ENCODE measurements at places on chromosomes 2 and 18. TPM values are rescaled to one million over a fixed set of nuclear protein-coding genes. Genes with fewer than 3 reads are reported as not detected.

Gene PRKAG3
- total RNA-seq = not detected

Gene LAMA3
- 12.1 TPM for total RNA-seq

Gene RAB17
- 81.8 TPM for total RNA-seq

Gene MRPL33
- 132 TPM for total RNA-seq

Gene KIDINS220
- total RNA-seq = 74.0 TPM

Gene PDCD1
- 2.3 TPM for total RNA-seq

Gene CNTNAP5
- total RNA-seq = not detected

Gene CCDC178
- total RNA-seq = 3.1 TPM

Gene ATG16L1
- 52.7 TPM for total RNA-seq

GRCh38 chr2:232885264-232885961 is 15.3 kb downstream of the SNORC start:
- DNase-seq = no peak

- peak; percentile 47 for DNase-seq
Observed at GRCh38 chr2:111698743-111699554, 185.0 kb downstream of the ANAPC1 start.

GRCh38 chr2:160406591-160407392 is 86.8 kb downstream of the RBMS1 start:
- DNase-seq = peak; percentile 61

GRCh38 chr2:59389240-59389639 is 1148.1 kb upstream of the FANCL start:
- peak; percentile 25 for DNase-seq

DNA sequence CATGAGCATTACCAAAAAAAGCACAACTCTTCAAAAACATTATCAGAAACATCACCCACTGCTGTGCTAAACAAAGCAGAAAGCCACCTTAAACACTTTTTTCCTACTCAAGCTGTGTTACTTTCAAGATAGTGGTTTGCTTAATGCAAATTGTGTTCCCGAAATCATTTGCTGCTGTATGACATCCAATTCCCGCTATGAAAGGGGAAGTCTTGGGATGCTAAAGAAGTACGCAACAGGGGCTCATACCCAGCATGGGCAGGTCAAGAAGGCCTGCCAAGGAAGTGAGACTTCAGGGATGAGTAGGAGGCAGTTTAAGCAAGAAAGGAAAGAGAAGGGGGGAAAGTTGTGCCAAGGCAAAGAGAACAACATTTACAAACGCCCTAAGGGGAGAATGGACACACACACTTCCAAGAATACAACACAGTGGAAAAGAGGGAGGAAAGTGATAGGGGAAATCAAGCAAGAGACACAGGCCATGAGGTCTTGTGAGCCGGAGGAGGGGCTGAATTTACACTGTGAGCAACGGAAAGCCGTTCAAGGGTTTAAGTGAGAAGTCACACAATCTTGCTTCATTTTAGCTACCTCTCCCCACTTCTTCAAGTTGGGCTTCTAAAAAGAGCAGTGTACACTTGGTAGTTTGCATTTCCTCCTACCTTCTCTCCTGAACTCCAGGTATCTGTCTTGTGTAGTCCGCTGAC is 4.0 kb downstream of the PTPN2 start:
- DNase-seq = no peak

DNA sequence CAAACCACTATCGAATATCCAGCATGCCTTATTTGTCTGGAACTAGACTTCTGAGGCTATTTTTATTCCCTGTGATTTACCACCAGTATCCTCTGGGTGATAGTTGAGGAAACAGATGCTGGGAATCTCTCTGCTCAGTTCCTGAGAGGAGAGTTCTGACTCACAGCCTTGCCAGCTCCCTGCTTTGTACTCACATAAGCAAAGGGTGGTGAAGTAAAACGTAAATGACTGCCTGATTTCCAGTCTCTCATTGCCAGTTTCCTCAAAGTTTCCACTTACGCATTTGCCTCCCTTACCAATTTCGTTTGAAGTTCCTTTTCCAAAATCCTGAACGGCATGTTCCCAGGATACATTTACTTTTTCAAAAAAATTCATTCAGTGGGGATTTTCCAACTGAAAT is 69.2 kb upstream of the HNRNPA3 start:
- no peak for DNase-seq

DNA sequence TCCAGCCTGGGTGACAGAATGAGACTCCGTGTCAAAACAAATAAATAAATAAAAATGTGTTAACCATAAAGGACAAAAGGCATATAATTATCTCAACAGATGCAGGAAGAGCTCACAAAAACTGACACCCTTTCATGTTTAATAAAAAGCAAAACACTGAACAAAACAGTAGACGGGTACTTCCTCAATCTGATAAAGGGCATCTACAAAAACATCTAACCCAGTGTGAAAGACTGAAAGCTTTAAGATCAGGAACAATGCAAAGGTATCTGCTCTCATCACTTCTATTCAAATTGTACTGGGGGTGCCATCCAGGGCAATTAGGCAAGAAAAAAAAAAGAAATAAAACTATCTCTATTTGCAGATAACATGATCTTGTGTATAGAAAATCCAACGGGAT is 11.7 kb upstream of the NCL start:
- no peak for DNase-seq

DNA sequence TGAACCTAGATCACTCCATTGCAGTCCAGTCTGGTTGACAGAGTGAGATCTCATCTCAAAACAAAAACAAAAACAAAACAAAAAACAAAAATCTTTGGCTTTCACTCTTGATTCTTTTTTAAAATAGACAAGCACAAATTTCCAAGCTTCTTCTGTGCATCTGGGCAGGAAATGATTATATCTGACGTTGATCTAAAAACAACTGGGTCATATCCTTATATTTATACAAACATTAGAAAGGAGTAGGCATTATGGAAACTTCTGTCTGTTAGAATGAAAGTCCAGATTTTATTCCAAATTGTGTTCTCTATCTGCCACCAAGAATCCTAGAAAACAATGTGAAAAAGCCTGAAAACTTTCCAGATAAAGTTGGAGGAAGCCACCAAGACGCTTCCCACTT is 26.2 kb upstream of the PMAIP1 start:
- DNase-seq = no peak

DNA sequence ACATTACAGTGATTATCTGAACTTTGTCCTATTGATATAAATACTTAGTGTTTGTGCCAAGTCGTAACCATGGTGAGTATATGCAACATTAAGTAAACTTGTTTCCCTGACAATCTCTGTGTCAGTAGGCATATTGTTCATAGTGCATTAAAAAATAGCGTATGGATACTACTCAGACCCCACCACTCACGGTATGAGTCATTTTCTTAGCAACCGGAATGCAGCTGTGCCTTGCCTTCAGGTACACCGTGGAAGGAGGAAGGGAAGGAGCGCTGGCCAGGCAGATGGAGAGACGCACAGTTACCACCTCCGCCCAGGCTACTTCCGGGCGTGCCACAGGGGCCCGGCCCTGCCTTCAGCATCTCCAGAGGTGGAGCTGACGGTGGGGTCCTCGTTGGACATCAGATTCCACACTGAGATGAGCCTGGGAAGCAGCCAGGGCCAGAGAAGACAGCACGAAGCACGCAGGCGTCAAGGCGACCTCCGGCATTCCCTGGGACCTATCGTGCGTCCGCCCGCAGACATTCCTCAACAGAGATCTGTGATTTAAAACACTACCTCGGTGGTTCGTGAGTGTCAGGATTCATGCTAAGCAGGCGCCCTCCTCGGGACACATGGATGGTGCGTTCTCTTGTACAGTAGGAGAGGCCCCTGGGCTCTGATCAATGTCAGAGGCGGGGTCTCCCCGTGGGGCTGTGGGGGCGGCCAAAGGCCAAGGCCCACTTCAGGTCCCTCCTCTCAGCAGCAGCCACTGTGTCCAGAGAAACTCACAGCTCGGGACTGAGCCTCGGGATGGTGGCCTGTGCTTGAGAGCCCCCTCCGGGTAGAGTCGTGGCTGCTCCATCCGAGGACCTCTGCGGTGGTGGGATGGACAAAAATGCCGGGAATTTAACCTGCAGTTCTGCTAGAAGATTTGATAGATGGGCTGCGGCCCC is 82.2 kb upstream of the HDAC4 start:
- no peak for DNase-seq

- DNase-seq = peak; percentile 3
Observed at GRCh38 chr18:41320100-41320499, 634.9 kb upstream of the PIK3C3 start.

- DNase-seq = no peak
Observed at GRCh38 chr2:15711126-15711860, 119.6 kb downstream of the DDX1 start.

GRCh38 chr2:186189816-186190215 is 296.2 kb upstream of the ZC3H15 start:
- DNase-seq = no peak

DNA sequence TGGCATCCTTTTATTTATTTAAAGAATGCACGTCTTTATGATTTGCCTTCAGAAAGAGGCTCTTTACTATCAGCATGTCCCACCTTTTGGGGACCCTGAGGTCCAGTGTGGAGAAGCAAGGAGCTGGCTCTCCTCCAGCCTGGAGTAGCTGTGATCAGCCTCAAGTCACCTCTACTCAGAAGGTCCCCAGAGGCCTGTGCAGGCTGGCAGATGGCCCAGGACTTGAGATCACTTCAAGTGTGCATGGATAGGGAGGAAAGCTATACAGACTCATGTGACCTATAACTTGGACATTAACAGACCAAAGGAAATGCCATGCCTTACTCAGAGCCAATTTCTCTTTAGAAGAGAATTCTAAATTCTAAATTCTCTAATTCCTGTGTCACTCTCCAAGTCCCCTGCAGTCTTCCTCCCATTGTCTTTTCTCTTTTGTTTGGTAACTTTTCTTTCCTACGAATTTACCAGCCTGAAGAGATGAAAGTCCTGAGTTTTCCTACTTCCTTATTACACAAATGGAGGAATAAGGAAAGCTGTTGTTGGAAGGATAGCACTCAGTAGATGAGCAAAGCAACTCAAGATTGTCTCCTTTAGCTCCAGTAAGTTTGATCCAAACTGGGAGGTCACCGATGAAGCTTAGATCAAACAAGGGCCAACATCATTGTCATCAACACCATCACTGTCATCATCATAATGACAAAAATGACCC is 163.9 kb downstream of the GFPT1 start:
- peak; percentile 95 for DNase-seq

Measured in thyroid gland (tissue), 4 donors.